Activated T-helper 1 cell treated with Interleukin-2 at 50 U/mL for 16 hours (primary cell): ENCODE measurements at places on chromosomes 7 and 10.

GRCh38 chr10:79490400-79491142, 21.8 kb upstream of the EIF5AL1 start:
- DNase-seq: no peak

DNA sequence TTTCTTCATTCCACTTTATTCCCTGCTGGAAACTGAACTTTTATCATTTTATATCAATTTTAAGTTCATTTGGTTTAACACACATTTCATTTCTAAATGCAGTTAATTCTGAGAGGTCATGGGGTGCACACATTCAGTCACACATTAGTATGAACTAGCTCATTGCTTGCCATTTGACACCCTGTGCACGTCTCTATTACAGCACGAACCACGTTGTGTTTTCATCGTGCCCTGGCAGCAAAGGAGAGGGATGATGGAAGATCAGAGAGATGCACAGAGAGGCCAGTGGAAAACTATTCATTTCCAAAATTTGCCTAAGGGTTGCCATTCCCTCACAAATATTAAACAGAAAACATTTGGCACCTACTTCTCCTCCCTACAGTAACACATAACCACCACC, 45.4 kb downstream of the CTNNA3 start:
- DNase-seq: no peak

DNA sequence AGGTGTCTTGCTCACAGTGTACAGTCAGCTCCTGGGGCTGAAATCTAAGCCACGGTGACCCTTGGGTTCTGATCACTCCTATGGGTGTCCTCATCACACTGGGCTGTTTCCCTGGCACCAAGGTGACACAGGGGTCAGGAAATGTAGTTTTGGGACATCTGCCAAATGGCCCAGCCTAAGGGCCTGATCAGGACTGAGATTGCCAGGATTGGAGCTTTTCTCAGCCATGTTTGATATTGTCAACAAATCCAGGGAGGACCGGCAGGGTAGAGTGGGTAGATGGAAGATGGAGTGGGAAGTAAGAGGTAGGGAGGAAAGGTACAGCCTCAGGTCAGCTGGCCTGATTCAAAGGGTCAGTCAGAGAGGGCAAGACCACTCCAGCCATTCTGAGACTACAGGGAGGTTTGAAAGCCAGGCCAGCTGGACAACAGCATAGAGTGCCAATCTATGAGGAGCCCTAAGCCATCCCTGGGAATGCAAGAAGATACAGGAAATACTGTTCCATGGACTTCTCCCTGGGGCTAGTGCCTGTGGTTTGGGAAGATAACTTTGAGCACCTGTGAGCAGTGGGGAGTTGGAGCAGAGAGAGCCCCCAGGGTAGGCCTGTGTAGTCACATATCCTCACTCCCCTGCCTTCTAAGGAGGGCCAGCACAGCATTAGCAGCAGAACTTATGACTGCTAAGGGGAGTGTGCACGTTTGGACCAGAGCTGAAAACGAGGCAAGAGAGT, 377.3 kb upstream of the ZMIZ1 start:
- DNase-seq: no peak

DNA sequence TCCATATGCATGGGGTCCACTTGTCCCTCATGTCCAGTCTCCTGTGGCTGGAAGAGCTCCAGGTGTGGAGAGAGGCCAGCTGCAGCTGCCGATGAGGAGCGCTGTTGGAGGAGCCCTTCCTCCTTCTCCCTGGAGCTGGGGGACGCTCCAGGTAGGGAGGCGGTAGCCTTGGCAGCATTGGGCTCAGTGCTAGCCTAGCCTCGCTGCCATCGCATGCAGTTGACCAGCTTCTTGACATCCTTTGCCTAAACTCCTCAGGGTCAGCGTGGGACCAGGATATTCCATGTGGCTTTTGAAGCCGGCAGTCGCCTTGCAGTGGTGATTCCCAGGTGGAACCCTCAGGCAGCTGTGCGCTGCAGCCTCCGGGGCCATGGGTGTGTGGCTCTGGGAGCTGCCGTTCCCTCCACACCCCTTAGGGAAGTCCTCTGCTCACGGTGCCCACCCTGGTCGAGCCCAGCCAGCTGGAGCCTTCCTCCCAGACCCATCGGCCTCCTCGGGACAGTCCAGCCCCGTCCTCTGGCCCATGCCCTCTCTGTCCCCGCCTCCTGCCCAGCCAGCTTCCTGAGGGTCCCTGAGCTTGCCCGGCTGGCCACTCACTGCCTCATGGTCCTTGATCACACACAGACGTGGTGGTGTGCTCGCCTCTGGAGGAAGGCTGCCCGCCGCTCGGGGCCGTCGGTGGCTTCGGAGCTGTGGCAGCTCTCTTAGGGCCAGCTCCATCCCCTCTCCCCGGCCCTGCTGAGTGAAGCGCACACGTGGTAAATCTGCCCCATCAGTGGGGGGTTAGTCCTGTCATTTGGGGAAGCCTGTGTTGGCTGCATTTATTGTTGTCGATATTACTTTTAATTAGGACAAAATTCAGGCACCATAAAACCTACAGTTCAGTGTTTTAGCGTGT, 21.2 kb downstream of the INPP5A start:
- DNase-seq: no peak

DNA sequence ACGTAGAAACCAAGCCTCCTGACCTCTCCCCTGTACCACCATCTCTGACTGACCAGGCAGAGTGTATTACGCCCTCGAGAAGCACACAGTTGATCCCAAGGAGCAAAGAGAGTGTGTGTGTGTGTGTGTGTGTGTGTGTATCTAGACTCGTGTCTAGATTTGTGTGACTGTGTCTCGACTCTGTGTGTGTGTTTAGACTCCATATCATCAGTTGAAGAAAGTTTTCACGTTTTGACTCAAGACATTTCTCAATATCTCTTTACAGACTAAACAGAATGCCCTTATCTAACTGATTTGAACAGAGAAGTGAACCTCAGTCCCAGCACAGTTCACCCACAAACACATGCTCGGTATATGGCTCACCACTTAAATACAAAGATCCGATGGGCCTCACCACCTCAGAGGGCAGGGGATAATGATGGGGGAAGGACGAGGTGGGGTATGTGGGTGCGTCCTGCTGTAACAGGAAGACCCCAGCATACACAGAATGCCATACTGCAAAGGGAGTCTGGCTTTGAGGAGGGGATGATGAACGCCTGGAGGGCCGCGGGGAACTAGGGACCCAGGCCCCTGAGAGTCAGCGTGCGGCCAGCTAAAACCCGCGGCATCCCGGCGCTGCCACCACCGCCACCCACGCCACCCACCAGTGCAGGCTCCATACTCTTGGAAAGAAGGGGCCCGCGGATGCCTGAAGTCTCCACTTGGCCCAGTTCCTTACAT, 780 bp downstream of the ALDH18A1 start:
- DNase-seq: no peak

DNA sequence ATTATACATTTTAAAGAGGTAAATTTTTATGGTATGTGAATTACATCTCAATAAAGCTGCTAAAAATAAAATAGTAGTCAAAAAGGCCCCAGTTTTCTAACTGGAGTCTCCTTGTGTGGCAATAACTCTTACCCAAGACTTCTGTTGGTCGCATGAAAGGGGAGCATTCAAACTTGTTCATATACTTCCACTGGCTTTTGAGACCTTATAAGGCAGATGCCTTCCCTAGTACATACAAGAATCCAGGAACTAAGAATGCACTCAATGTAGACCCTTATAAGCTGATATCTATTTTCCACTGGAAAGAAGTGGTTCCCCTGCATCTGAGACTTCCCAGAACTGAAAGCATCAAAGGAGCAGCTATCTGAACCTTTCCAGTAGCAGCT, 13.0 kb downstream of the BCAP29 start:
- no peak for DNase-seq

DNA sequence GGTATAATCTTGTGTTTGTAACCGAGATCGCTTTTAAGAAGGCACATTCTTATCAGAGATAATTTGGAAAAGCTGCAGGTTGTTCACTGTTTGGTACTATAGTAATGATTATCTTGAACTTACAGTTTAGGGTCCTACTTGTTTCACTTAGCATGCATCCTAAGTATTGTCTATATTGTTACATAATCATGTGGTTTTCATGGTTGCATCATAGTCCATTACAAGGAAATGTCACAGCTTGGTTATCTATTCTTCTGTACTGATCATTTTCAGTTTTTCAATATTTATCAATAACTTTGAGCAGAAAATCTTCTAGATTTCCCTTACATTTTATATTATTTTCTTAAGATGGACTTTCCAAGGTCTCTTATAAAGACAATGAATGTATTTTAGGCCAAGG, 116.3 kb downstream of the PLPP4 start:
- no peak for DNase-seq

DNA sequence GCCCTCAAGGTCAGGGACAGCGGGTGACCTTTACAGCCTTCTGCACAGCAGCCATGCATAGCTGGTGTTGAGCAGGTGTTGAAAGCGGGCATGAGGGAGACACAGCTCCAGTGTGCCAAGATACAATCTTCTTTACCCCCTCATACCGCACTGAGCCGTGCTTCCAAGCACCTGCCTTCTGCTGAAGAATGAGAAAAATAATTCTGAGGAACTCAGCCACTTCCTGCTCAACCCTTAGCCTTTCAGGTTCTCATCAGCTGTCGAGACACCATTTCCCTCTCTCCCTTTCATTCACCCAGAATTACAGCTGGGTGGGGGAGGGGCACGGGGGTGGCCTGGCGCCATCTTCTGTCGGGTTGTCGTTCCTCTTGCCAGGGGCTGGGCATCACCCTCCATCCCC, 58.6 kb downstream of the COL13A1 start:
- no peak for DNase-seq

- DNase-seq: no peak
These were observed 28.1 kb upstream of the PLXDC2 start for GRCh38 chr10:19788075-19788686.

- DNase-seq: no peak
These were observed 5.1 kb upstream of the EMX2 start for GRCh38 chr10:117537436-117537903.

- DNase-seq: no peak
These were observed 36.9 kb upstream of the KDM7A start for GRCh38 chr7:140213684-140214074.

GRCh38 chr10:102196893-102197292, 29.2 kb upstream of the ELOVL3 start:
- DNase-seq: no peak

- no peak for DNase-seq
These were observed 172.5 kb upstream of the SVIL start for GRCh38 chr10:29807163-29807806.

DNA sequence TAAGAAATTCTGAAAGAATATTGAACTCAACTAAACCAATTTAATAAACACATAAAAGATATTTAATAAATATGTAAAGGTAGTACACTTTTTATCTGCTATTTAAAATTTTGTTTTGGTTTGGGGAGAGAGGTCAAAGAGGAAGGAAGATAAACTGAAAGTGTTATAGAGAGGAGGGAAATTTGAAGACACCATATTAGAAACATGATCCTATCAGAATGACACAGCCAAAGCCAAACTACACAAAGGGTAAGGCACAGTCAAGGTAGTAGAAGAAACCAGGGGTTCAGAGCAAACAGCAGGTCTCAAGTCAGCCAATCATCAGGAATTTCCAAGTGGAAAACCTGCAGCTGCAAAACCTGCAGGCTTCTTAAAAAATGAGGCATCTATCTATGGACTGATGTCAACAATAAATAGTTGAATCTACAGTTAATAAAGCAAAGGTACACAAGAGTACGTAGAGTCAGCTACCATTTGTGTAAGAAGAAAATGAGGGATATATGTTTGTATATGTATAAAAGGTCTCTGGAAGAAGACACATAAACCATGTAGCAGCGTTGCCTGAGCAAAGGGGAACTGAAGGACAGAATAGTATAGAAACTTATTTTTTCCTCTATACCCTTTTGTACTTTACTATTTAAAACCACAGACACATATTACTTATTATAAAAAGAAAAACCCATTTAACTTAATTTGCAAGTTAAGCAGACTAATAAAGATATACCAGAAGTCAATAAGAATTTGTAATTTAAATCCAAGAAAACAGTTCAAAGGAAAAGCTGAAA, 10.0 kb downstream of the ZNF800 start:
- DNase-seq: no peak

DNA sequence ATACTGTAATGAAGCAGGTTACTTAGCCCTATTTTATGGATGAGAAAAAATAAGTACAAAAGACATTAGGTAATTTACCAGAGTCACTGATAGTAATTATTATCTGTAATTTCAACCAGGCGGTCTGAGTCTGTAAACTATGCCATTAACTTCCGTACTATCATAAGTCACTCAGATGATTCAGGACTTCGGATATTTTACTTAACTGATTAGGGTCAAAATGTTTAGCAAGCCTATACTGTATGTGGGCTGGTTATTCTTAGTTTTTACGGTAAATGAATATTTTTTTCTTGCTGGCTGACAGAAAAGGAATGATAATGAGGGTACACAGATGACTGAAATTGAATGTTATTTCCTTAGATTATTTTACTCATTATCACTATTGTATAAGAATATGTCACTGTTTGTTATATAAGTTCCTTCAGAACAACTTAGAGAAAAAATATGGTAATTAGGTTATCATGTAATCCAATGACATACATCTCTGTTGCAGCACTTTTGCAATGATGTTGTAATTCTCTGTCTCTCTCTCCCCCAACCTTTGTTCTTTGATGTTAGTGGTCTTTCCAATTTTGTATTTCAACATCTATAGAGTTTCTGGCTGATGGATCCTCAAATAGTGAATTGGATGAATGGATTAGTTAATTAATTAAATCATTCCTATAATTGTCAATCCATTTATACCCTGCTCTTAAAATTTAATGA, 165.6 kb downstream of the ZEB1 start:
- no peak for DNase-seq

DNA sequence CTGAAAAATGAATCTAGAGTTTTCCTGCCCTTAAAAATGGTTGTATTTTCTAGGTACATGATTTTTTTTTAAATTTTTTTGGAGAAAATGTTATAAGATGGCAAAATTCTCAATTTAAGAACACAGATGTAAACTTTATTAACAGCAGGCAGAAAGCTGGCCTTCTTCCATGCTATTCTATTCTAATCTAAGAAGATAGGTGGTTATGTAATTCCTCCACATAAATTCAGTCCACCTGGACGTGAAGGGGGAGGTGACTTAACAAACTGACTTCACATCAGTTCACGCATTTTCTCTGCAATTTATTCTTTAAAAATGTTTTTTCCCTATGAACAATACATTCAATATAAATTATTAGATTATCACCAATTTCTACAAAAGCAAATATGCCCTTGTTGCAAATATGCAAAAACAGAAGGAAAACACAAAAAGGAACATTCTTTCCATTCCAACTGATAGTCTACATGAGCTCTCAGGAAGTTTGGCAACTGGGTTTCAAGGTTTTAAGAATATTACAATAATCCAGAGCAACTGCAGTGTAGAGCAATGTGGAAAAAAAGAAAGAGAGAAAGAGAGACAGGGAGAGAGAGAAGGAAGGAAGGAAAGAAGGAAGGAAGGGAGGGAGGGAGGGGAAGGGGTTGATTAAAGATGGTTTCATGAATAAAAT, 76.8 kb downstream of the HIBADH start:
- no peak for DNase-seq

DNA sequence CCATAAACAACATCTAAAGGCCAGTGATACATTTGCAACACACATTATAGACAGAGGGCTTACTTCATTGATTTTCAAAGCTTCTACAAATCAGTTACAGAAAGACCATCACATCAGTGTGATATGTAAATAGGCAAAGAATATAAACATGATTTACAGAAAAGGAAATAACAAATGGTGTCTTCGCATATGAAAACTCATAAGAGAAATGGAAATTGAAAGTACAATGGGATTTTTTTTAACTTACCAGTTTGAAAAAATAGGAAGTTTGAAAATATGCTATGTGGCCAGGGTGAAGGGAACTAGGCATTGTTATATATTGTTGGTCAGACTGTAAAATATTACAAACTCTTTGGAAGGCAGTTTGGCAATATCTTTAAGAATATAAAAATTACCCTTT, 27.3 kb downstream of the SEC23IP start:
- no peak for DNase-seq

GRCh38 chr7:110095372-110096052, 995.4 kb upstream of the LRRN3 start:
- DNase-seq: no peak
